ENCODE measurements at places on chromosomes 1 and 21.

DNA sequence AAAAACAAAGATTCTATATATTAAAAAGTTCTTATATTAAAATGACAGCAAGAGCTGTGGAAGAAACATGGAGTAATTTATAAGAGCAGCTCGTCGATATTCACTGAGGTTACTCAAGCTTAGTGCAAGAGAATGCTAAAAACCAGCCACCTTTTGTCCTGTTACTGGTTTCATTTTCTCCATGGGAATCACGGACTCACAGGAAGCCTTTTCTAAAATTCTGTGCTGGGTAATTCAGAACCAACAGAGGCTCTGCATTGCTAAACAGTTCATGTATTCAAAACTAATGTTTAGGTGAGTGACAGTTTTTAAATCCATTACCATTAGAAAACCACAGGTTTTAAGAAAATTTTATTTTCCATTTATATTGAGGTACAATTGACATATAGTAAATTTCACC, 147.8 kb upstream of the MAP1LC3C start:
- DNase-seq = no peak

DNA sequence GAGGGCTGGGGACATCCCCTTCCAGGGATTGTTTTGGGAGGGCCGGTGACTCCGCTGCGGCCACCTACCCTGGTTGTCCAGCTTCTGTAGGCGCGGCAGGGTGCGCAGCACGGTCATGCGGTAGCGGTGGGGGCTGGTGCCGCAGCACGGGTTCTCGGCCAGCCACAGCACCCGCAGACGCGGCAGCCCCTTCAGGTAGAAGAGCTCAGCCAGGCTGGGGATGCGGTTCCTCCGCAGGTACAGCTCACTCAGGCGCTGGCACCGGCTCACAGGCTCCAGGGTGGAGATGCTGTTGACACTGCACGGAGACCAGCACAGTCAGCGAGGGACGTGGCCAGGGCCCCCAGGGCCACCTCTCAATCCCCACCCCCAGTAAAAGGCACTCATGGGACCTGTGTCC, 6.2 kb downstream of the CFAP410 start:
- no peak for DNase-seq

- DNase-seq = no peak
These were observed 37.4 kb downstream of the VANGL1 start for GRCh38 chr1:115679141-115679611.

- no peak for DNase-seq
These were observed 93.6 kb downstream of the NFIA start for GRCh38 chr1:61175976-61176375.

DNA sequence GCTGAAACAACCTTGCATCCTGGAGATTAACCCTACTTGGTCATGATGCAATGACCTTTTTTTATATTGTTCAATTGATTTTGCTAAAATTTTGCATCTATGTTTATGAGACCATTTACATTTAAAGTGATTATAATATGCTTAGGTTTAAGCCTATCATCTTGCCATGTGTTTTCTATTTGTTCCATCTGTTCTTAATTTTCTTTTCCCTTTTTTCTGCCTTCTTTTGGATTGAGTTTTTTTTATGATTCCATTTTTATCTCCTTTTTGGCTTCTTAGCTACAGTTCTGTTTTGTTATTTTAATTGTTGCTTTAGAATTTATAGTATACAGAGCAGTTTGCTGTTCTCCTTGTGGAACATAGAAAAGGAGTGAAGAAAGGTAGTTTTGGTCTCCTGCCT, 385.1 kb upstream of the USP24 start:
- DNase-seq = no peak

GRCh38 chr1:197302775-197303174, 34.7 kb downstream of the CRB1 start:
- no peak for DNase-seq

GRCh38 chr21:33859373-33860102, 56.1 kb downstream of the ATP5PO start:
- DNase-seq = no peak

DNA sequence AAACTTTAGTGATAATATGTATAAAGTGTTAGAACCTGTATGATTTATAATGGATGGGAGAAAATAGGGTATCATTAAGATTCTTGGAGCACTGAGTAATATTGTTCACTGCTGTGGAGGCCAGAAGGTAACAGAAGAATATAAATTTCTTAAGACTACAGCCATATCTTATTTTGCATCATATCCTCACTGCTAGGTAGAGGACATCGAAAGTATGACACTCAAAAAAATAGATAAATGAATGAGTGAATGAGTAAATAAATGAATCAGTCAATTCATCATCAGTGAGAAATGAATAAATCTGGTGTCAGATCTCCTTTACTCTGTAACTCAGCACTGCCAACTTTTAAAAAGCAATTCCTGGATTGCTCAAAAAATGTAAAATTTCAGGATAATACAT, 33.2 kb downstream of the RGS13 start:
- DNase-seq = no peak

- DNase-seq = no peak
These were observed 23.3 kb downstream of the TOMM20 start for GRCh38 chr1:235105051-235106043.

- no peak for DNase-seq
These were observed 5.8 kb upstream of the TGFB2 start for GRCh38 chr1:218339267-218339831.

GRCh38 chr1:24870551-24871195, 59.4 kb downstream of the RUNX3 start:
- DNase-seq = no peak

- DNase-seq = no peak
These were observed 36.3 kb upstream of the CITED4 start for GRCh38 chr1:40898431-40898901.

GRCh38 chr1:10735563-10736305, 60.7 kb downstream of the CASZ1 start:
- DNase-seq = no peak

- DNase-seq = no peak
These were observed 106.2 kb downstream of the CACHD1 start for GRCh38 chr1:64575881-64576676.

DNA sequence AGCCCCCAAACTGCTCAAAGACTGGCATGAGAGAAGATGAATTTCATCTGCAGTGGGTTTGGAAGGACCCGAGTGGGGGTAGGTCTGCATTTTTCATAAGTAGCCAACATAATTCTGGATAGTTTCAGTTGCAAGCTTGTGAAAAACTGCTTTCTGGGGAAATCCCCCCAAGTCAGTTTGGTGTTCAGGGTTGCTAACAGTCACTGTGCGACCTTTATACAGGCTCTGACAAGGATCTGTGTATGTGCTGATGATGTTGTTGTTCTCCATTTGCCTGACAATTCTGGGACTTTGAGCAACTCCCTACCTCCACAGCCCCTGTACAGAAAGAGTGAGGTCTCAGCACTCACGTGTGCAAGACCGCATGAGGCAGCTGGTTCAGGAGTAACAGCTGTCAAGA, 87.9 kb downstream of the SUSD4 start:
- DNase-seq = no peak

DNA sequence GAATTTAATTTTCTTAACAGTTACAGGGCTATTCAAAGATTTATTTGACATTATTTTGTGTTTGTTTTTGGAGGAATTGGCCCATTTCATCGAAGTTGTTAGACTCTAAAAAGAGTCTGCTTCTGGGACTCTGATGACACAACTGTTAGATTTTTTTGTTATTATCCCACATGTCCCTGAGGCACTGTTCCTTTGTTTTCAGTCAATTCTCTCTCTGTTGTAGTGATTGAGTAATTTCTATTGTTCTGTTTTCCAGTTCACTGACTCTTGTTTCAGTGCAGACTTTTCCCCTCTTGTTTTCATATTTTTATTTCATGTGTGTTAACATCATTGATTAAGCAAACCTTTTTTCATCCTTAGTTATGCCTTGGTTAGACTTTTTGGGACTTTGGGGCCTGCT, 325.0 kb downstream of the ZNF326 start:
- DNase-seq = no peak

DNA sequence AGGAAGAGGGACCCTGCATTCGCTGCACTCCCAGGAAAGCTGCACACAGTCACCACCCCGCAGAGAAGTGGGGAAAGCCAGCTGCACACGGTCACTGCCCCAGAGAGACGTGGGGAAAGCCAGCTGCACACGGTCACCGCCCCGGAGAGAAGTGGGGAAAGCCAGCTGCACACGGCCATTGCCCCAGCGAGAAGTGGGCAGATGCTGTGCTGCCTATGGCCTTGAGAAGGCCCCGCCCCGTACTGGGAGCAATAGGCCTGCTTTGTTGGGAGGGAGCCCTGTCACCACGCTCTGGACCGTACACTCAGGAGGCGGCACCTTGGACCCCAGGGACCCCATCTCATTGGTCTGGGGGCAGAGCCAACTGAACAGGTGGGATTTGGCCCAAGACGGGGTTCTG, 4.3 kb upstream of the GPR153 start:
- DNase-seq = no peak
